ENCODE measurements at places on chromosomes 16 and 17.

DNA sequence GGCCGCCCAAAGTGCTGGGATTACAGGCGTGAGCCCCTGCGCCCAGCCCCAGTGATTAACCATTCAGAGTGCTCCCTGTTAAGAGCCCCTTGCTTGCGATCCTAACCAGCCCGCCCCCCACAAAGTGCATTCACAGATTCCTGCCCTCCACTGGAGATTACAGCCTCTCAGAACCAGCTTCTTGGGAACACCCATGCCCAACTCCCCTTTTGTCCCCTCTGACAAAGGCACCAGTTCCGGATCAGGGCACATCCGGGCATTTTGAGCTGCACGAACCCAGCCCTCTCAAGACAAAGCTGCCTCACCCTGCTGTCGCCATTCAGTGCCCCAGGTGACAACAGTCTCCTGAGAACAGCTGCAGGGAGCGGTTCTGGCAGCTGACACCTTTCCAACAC lies 848 bp upstream of the KRT19 start:
- no peak for DNase-seq

DNA sequence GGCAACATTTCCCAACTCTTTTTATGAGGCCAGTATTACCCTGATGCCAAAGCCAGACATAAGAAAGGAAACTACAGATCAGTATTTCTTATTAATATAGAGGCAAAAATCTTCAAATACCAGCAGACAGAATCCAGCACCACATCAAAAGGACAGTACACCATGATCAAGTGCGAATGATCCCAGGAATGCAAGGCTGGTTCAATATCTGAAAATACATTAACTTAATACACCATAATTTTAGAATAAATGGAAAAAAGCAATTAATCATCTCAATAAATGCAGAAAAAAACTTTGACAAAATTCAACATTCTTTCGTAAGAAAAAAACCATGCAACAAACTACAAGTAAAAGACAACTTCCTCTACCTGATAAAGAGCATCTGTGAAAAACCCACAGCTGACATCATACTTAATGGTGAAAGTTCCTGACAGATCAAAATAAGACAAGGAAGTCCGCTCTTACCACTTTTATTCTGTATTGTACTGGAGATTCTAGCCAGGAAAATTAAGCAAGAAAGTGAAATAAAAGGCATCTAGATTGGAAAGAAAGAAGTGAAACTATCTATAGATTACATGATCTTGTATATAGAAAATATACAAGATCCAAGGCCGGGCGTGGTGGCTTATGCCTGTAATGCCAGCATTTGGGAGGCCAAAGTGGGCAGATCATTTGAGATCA lies 26.4 kb upstream of the MAPK3 start:
- DNase-seq = no peak

- peak; percentile 22 for DNase-seq
Observed at GRCh38 chr16:31421587-31421986, 6.6 kb downstream of the COX6A2 start.

- no peak for DNase-seq
Observed at GRCh38 chr16:85448557-85449190, 164.4 kb upstream of the GSE1 start.

DNA sequence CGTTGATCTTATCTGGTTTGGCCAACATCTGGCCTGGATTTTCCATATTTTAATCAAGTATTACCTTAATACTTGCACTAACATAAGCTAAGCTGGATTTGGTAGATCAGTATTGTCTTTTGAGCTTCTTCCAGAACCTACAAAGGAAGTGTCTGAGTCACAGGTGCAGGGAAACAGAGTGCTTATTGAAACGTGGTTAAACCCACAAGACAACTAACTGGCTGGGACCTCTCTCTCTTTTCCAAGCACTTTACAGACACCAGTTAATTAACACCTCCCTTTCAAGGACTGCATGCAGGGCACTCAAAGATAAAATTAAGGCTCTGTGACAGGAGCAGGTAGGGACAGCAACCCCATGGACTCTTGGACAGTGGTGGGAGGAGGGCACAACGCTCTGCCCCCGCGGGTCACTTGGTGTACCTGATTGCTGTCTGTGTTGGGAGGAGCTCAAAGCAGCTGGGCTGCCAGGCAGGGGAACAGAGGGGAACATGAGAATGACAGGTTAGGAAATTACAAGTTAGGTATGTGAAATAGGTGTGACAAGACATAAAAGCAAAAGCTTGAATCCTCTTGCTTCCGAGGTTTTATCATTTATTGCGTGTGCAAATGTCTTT lies 133.7 kb upstream of the MON1B start:
- no peak for DNase-seq

- DNase-seq = no peak
Observed at GRCh38 chr16:27253526-27253930, 15.0 kb downstream of the NSMCE1 start.

DNA sequence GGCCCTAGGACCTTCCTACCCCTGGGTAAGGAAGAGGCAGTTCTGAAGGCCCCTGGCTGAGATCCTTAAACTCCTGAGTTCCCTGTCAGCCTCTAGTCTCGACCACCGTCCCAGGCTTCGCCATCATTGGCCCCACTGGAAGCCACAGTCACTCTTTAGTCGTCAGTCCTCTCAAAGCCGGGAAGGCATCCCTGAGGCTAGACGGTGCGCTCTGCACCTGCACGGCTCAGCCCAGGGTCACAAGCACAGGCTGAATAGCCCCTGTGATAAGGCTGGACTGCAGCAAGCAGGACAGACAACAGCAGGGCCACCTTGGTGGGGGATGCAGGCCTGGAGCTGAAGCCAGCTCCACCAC lies 3.3 kb upstream of the HEXIM1 start:
- DNase-seq = no peak

- peak; percentile 67 for DNase-seq
Observed at GRCh38 chr17:42183741-42184711, 1.2 kb downstream of the HCRT start.

DNA sequence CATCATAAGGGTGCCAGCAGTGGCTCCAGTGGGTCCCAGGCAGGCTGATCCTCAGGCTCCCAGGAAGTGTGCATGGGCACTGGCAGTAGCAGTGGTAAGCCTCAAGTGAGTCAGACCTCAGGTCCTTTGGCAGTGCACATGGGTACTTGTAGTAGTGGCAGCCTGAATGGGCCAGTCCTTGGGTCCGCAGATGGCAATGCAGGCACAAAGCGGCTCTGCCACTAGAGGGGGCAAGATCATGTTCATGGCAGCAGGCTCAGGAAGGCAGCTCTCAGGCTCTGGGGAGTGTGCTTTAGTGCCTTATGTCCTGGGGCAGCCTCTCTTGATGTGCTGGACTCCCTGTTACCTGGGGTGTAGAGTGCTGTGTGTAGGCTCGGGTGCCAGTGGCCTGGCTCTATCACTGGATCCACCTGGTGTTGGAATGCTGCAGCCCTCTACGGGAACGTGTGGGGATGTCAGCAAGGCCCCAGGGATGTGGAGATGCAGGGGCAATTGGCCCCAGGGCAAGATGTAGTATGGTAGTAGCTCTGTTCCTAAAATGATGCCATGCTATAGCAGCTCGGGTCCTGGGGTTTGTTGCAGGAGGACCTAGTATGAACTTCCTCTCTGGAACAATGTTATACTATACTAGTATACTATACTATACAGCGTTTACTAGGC lies 11.0 kb downstream of the ACSM3 start:
- DNase-seq = peak; percentile 20

DNA sequence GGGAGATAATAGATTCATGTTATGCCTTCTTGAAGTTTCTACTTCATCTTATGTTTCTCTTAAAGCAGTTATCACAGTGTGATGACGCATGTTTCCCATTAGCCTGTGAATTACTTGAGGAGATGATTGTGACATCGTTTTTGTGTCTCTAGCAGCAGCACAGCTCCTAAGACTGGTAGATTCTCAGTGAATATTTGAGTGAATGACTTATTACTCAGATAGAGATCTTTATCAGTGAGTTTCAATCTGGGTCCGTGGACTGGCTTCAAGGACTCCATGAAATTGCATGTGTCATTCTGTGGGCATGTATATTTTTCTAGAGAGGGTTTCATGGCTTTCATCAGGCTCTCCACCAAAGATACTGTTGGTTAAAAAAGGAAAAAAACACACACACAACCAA lies 29.9 kb downstream of the YPEL2 start:
- peak; percentile 50 for DNase-seq

GRCh38 chr17:59377410-59377809 lies 46.0 kb downstream of the YPEL2 start:
- DNase-seq = no peak

DNA sequence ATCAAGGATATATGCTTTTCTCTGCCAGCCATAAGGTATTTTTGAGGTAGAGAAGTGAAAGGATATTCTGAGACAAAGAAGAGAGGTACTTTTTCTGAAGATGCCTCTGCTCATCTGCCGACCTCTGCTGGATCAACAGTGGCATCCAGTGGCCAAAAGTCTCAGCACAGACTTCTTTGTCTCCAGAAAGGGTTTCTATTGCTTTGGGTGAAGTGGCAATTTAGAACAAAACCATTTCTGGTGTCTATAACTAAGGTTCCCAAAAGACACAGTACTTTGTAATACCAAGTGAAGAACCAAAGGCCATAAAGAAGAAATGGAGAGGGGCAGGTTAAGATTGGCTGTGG lies 155.2 kb upstream of the C17orf78 start:
- DNase-seq = no peak

DNA sequence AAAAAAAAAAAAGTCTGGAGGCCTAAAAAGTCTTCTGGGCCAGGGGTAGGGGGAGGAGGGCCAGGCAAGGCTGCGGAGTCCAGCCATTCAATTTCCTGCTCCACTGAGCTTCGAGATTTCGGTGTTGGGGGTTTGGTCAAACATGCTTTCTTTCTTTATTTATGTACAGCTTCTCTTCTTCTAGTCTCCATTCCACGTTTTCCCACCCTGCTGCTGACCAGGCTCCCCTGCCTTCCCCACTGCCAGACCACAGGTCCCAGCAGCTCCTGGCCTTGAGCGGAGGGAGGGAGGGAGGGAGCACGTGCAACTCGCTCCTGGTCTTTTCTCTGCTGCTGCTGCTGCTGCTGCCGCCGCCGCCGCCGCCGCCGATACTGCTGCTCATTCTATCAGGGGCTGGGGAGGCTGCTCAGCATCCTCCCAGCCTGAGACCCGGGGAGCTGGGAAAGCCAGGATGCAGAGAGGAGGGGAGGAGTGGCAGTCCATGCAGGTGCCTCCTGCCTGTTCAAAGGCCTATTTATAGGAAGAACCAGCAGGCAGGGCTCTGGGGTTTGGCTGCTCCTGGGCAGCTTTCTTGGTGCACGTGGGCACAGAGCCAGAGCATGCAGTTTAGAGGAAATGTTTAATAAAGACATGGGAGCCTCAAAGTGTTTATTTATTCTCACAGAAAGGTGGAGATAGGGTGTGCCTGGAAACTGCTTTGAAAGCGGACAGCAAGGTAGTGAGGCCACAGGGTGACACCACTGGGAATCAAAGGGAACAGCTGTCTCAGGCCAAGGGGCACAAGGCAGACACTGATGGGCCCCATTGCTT lies 23.4 kb upstream of the ZFHX3 start:
- DNase-seq = no peak

- DNase-seq = peak; percentile 6
Observed at GRCh38 chr17:9115214-9116191, 94.2 kb downstream of the NTN1 start.

DNA sequence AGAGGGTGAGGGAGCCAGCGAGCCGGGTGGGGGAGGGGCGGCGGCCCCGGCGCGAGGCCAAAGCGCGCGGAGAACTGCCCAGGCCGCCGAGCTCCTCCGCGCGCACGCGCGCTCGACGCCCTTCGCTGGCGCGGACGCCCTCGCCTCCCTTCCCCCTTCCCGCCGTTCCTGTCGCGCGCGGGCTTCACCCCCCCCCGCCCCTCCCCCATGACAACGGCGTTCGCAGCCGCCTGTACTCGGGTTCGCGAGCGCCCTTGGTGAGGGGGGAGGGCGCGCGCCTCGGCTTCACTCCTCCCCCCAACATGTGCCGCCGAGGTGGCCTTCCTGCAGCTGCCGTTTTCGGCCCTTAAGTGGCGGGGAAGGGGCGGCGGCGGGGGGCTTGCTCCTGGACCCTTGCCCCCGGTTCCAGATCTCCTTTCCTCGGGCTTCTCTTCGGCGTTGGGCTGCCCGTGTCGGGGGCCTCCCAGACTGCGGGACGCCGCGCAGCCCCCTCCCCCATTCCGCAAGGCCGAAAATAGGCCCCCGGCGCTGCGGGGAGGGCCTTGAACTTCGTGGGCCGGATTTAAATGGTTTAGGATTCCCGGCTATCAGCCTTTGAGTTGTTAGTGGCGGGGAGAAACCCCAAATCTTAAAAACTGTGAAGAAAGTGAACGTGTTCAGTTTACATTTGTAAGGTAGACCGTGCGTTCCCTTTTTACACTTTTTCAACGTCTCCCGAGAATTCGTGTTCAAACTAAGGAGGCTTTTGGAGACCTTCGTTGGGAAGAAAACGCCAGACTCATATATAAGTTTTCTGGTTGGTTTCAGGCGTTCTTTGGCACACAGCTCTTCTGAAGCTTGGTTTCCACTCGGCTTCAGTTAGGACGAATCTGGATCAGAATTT lies 653 bp downstream of the SRRM2 start:
- peak; percentile 54 for DNase-seq

DNA sequence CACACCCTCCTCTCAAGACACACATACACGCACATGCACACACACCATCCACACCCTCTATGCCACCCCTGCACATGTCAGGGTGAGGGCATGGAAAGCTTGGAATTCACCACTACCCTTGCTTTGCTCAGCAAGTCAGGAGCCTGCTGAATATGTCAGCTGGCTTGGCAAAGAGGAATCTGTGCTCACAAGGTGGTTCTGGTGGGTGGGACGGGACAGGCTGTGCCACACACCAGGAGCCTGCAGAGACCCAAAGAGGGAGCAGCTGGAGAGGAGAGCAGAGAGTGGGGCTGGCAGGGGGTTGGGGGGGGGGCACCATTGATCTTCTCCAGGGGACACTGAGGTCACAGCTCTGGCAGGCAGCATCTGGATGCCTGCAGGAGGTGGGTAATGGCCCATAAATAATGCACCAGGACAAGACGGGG lies 48.7 kb upstream of the NDRG4 start:
- DNase-seq = no peak

DNA sequence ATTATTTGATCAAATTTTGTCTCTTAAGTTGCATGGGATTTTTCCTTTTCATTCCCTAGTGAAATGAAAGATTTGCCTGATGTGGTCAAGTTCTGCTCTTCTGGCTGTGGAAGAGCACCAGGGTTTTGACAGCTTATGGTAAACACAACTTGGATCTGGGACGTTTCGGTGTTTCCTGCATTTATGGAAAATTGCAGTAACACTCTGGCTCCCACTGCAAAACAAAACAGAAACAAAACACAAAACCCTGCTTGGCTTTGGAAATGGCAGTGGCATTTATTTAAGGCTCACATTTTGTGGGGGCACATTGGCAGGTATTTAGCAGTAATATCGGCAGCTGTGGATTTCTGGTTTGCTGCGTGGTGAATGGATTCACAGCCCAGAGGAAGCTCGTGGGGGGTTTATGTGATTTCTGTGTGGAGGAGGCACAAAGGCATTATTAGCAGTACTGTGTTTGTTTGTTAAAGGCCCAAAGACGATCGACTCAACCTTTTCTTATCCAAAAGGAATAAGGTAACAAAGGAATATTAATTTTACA lies 377.8 kb downstream of the SNX29 start:
- no peak for DNase-seq
